Caki2 (cell line): ENCODE measurements at places on chromosomes 3 and 15.
A peak's percentile ranks its signal among the peaks of the same experiment; 100 is the strongest.

- DNase-seq, result peak; percentile 67
These were observed 236.8 kb downstream of the OPA1 start for GRCh38 chr3:193829781-193830180.

- DNase-seq, result no peak
These were observed 108.3 kb downstream of the VGLL4 start for GRCh38 chr3:11535243-11535960.

DNA sequence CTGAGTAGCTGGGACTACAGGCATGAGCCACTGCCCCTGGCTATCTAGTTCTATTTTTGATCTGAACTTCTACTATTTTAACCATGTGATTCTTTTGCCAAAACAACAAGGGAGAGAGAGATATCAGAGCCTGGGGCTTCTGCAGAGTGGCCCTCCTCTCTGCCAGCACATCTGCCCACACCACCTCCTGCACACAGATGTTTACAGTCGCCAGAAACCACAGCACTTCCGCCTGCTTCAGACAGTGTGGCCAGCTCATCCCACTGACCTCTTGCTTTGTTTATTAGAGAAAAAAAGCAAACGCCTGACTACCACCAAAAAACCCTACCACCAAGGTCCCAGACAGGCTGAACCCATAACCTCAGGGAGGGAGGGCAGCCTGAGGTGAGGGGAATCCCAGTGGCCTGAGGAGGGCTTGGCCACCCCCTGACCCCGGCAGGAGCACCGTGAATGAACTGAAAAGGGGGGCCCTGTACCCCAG, 85.9 kb upstream of the ABHD2 start:
- peak; percentile 63 for DNase-seq

DNA sequence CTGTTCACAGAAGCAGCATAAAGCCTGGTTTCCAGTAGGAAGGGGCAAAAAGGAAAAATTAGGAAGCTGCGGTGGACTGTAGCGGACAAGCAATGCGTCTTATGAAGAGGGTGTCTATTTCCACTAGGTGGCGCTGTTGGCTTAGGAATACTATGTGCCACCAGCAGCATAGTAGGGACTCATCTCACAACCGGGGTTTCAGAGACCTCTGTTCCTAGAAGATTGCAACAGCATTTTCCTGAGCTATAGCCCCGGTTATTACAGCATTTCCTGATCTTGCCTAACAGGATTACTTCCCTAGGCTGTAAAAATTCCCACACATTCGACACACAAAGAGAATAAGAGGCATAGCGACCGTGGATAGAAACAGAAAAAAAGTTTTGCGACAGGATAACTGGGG, 683.0 kb downstream of the TBL1XR1 start:
- peak; percentile 21 for DNase-seq

GRCh38 chr3:156334841-156335545, 214.6 kb downstream of the KCNAB1 start:
- peak; percentile 41 for DNase-seq

- no peak for DNase-seq
These were observed 164.5 kb downstream of the TNIK start for GRCh38 chr3:171295484-171296373.

- no peak for DNase-seq
These were observed 654.9 kb downstream of the ZPLD1 start for GRCh38 chr3:103089758-103090157.

DNA sequence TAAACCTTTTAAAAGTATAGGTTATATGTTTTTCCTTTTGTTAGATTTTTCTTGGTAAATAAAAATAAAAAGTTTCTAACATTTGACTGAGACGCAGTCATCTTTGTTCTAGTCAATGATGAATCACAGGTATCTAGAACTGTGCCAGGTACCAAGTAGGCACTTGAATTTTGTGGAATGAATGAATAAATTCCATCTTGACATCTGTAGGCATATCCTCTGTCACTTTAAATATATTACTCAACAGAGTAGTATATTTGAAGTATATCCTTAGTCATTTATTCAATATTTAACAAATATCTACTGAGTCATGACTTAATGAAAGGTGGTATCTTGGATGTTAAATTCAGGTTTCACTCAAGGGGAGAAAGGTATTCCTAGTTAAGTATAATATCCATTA, 828.4 kb downstream of the TUSC7 start:
- DNase-seq, result no peak

- DNase-seq, result no peak
These were observed 856.1 kb downstream of the SI start for GRCh38 chr3:164222197-164222596.

GRCh38 chr15:35618260-35619188, 72.6 kb upstream of the DPH6 start:
- DNase-seq, result no peak

- DNase-seq, result no peak
These were observed 205.0 kb downstream of the OSBPL10 start for GRCh38 chr3:31776016-31776415.
